ENCODE measurements at places on chromosomes 3 and 15. TPM values are rescaled to one million over a fixed set of nuclear protein-coding genes. Genes with fewer than 3 reads are reported as not detected.
A peak's percentile ranks its signal among the peaks of the same experiment; 100 is the strongest.

Gene ULK4
- polyA plus RNA-seq, result 2.4 TPM

Gene COL6A5
- polyA plus RNA-seq, result 0.13 TPM

Gene REC114
- polyA plus RNA-seq, result not detected

Gene UQCRC1
- 204 TPM for polyA plus RNA-seq

Gene NEK10
- polyA plus RNA-seq, result 4.6 TPM

Gene IMPG2
- polyA plus RNA-seq, result 1.8 TPM

Gene RLBP1
- polyA plus RNA-seq, result 0.28 TPM

Gene IL17RB
- polyA plus RNA-seq, result 3.9 TPM

Gene FAM131A
- polyA plus RNA-seq, result 8.8 TPM

Gene HIGD2B
- not detected for polyA plus RNA-seq

GRCh38 chr3:186668426-186668825 lies 2.6 kb downstream of the HRG start:
- DNase-seq, result no peak

GRCh38 chr15:51096976-51097375 lies 2.3 kb upstream of the TNFAIP8L3 start:
- no peak for DNase-seq

DNA sequence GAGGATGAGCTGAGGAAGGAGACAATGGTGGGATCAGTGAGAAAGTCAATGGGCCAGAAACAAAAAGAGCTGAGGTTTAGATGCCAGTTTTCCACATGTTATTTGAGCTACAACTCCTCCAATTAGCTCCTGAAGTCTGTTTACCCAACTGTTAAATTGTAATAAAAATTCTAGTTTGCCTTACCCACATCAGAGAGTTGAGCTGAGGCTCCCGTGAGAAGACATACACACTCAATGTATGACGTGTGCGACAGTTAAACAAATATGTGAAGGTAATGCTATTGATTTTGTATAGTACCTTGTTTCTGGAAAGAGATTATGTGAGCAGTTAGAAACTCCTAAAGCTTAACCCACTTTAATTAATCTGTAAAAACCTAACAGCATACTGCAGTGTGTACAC lies 318.1 kb upstream of the GRM7 start:
- no peak for DNase-seq

DNA sequence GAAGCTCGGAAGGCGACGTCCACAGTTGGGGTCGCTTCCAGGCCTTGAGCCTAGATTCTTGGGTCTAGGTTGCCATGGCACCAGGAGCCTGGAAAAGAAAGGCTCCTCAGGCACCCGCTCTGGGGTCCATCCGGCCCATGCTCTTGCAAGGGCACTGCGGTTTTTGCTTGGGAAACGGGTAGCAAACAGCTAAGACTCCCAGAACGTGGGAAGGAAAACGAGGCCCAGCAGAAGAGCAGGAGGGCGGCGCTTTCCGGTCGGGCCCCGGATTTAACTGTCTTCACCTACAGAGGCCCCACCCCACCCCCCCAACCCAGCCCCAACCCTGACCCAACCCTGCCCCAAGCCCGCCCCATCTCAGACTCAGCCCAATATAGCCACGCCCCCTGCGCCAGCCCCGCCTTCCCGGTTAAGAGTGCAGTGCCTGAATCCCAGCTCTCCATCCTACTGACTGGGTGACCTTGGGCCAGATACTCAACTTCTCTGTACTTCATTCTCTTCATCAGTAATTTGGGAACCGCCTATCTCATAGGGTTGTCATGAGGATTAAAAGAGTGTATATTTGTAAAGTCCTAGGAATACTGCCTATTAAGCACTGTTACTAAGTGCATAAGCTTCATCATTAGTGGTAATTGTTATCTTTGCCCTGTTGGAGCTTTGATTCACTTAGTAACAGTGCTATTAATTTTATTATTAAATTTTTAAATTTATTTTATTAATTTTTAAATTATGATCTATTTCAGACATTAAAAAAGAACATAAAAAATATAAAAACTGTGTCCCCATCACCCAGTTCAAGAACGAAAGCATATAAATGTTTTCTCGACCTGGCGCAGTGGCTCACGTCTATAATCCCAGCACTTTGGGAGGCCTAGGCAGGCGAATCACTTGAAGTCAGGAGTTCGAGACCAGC lies 28.4 kb upstream of the SMAD6 start:
- no peak for DNase-seq

DNA sequence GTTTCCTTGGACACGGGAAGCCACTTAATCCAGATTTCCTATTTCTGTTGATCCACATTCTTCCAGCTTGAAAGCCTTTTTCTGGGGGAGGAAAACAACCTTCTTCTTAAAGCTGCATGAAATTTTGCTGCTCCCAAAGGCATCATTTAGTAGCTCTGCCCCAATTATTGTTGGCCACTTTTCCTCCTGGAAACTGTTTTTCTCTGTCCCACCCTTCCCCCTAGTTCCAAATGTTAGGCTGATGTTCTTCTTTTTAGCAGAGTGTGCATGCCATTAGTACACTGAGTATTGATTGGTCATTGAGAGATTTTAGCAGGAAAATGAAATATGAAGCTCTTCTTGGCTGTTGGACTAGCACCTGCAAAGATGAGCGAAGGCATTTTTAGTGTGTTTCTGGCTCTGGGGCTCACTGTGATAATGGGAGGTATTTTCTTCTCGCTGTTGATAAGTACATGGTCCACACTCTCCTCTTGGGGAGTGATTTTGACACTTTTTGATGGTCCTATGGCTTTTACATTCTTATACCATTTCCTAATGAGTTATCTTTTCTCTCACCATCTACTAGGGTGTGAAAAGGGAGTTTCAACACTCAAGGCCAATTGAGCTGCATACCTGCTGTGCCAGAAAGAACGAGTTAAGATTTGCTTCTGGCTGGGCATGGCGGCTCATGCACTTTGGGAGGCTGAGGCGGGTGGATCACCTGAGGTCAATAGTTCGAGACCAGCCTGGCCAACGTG lies 200.5 kb downstream of the PTPRG start:
- peak; percentile 54 for DNase-seq

- DNase-seq, result no peak
Measured at GRCh38 chr3:117350371-117350770, 640.8 kb downstream of the TUSC7 start.

DNA sequence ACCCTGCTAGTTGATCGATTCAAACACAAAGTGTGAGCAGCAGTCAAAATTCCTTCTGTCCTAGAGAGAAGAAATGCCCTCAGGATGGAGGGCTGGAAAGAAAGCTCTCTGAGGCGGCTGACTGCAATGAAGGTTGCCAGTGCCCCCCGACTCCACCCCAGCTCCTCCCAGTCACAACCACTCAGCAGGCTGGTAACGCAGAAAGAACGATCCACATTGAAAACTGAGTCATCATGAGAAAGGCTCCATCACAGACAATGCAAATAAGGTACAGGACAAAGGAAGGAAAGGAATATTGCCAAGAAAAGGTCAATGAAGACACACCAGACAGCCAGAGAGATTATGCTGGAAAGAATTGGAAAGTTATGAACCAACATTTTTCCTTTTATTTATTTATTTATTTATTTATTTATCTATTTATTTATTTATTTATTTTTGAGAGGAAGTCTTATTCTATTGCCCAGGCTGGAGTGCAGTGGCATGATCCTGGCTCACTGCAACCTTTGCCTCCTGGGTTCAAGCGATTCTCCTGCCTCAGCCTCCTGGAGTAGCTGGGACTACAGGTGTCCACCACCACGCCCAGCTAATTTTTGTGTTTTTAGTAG lies 17.4 kb upstream of the VGLL4 start:
- no peak for DNase-seq

- no peak for DNase-seq
Measured at GRCh38 chr15:68542771-68543164, 36.0 kb upstream of the CORO2B start.

GRCh38 chr3:31962801-31963205 lies 18.3 kb downstream of the OSBPL10 start:
- no peak for DNase-seq

- DNase-seq, result no peak
Measured at GRCh38 chr3:5576277-5577011, 388.9 kb downstream of the EDEM1 start.

DNA sequence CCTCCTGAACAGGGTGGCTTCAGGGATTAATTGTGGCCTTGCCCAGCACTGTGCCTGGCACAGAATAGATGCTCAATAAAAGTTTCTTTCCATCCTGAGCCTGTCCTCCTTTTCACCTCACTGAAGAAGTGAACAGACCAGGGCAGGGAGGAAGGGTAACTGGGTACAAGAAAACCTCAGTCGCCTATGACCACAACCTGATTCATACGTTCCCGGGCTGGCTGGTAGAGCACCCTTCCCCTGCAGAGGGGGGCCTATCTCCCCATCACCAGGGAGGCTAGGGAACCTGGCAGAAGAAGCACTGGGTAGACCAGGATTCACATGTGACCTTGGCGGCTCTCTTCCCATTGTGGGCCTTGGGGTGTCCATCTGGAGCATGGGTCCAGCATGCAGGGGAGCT lies 27.8 kb upstream of the CACNA2D2 start:
- no peak for DNase-seq

GRCh38 chr3:59866076-59866475 lies 816.3 kb upstream of the CFAP20DC start:
- DNase-seq, result no peak

DNA sequence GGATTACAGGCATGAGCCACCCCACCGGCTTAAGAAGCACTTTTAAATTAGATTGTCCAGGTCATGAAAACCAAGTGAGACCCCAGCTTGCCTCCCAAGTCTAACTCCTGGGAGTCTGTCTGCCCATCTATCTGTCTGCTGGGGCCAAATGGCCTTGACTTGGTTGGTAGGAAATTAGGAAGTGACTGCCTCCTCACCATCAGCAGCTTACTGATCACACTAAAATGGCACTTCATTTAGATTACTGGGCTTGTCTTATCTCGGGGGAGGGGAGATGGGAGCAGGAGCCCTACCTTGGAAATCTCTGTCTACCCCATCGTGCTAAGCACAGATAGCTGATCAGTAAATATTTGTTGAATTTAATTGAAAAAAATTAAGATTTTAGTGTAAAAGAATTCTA lies 5.6 kb upstream of the LRRC2 start:
- DNase-seq, result no peak

GRCh38 chr3:14846226-14846880 lies 27.6 kb downstream of the FGD5 start:
- DNase-seq, result no peak

DNA sequence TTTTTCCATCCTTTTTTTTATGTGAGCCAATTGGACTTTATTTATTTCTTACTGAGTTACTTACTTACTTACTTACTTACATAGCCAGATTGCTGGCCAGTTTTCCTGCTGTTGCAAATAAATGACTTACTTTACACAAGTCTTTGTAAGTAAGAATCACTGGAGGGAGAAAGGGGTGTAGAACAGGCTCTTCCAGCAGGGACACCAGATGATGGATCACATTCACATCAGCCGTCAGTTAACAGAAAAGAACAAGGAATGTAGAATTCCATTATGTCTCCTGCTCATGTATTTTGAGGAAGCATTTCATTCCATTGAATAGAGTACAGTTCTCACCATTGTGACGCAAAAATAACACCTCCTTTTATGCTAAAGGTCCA lies 188.6 kb downstream of the FNDC3B start:
- no peak for DNase-seq

DNA sequence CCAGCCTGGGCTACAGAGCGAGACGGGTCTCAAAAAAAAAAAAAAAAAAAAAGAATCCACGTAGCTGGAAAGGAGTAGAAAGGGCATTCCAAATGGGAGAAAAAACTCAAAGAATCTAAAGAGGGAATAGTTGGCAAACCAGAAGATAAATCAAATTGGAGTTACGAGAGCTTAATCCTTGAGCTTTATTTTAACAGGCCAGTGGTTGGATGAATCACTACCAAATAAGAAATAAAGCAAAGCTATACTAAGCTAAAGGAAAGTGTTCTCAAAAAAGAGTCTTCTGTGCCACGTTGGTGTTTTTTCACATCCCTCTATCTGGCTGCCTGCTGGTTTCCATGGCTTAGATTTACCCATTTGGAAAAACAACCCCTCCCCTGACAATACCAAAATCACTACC lies 14.0 kb downstream of the VGLL4 start:
- DNase-seq, result no peak

GRCh38 chr3:104952146-104952972 lies 414.4 kb upstream of the ALCAM start:
- DNase-seq, result no peak

GRCh38 chr15:41115652-41116115 lies 396 bp downstream of the INO80 start:
- no peak for DNase-seq

- DNase-seq, result no peak
Measured at GRCh38 chr3:136261826-136262225, 11.7 kb downstream of the PCCB start.

GRCh38 chr3:176690083-176690869 lies 507.0 kb downstream of the TBL1XR1 start:
- DNase-seq, result no peak

- no peak for DNase-seq
Measured at GRCh38 chr15:89171136-89172072, 50.0 kb downstream of the RLBP1 start.

DNA sequence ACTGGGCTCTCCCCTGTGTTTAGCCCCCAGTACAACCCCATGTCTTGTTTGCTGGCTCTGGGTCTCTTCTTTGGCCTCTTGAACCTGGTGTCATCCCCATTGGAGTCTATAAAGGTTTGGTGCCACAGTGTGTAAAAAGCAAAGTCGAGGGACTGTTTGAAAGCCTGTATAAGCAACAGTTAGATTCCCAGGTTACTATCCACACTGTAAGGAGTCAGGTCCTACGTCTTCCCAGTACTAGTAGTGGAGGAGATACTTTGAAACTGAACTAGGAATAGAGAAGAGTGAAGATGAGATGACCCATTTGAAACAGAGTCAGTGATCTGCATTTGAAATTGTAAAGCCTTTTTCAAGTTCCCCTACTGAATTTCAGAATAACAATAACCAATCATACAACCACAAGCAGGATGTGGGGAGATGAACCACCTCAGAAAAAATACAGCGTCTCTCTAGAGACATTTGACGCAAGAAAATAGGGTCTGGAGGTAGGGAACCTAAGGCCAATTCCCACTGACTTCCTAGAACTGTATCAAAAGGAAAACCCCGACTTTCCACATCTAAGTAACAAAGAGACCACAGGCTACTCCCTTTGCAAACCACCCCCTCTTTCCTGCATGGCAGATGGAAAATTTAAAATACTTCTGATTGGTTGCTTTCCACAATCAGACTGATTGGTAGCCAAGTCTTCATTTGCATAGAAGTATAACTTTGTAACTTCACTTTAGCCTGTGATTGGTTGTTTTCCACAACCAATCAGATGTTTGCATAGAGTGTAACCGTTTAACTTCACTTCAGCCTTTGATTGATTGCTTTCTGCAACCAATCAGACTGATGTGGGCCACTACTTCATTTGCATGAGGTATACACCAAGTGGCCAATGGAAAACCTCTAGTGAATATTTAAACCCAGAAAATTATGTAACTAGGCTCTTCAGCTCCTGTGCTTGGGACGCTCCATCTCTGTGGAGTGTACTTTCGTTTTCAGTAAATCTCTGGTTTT lies 49.9 kb upstream of the NEDD4 start:
- DNase-seq, result no peak

DNA sequence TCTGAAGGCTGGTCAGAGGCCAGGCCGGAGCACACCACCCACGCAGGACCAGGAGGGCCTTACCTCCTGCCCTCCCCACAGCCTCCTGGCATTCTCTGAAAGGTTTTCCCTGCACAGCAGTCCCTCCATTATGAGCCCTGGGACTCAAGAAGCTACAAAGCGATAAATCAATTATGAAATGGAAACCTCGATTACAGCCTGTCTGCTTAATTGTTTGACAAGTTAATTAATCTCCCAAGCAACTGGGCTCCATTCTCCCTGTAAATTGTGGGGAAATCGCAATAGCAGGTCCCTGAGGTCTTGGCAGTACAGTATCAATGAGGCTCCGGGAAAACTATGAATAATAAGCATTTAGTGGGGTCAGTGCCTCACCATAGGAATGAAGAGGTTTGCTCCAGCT lies 683.5 kb downstream of the NTRK3 start:
- no peak for DNase-seq

GRCh38 chr15:75307778-75308390 lies 25.2 kb downstream of the GOLGA6D start:
- DNase-seq, result no peak
